Cardiac muscle cell (in vitro differentiated cells and primary cell): ENCODE measurements at places on chromosomes 12 and 14. TPM values are rescaled to one million over a fixed set of nuclear protein-coding genes. Genes with fewer than 3 reads are reported as not detected.

ERP27 gene
- not detected in 2 replicates for polyA plus RNA-seq

GRCh38 chr12:26918321-26919215, 19.2 kb downstream of the INTS13 start:
- peak; percentile 21 for DNase-seq

- no peak for DNase-seq
Measured at GRCh38 chr12:3670083-3670620, 82.8 kb downstream of the CRACR2A start.

DNA sequence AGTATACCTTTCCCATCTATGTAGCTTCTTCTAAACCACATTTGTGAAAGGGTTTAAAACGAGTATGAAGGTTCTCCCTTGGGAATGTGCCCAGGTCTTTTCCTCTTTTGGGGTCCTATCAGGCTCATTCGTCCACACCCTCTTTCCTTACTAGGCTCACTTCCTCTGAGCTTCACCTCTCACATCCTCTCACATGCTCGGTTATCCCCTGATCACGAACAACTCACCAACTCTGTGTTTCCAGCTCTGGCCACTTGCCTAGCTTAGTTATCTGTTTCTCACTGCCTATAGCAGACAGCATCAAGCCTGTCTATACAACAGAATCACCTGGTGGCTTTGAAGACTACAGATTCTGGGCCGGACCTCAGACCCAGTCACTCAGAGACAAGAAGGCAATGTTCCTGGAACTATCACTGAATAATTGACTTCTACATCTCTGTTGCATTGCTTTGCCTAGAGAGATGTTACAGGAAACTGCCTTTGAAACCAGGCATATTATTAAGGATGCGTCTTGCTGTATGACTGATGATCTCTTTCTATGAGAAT, 158.2 kb downstream of the FOXN3 start:
- no peak for DNase-seq

DNA sequence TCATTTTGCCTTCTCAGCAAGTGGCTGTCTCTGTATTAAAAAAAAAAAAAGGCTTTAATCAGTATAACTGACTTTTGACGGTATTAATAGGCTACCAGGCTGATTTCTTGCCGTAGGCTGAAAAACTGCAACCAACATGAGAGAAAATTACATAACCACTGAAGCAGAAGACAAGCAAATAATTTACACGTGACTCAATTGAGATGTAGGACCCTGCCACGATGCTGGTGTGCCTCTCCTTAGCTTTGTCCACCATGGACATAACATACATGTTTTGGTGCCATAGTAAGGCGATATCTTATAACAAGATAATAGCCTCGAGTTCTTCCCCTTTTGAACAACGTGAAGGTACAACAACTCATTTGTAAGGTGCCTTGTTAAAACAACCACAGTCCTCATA, 88.7 kb upstream of the GRIP1 start:
- no peak for DNase-seq

DNA sequence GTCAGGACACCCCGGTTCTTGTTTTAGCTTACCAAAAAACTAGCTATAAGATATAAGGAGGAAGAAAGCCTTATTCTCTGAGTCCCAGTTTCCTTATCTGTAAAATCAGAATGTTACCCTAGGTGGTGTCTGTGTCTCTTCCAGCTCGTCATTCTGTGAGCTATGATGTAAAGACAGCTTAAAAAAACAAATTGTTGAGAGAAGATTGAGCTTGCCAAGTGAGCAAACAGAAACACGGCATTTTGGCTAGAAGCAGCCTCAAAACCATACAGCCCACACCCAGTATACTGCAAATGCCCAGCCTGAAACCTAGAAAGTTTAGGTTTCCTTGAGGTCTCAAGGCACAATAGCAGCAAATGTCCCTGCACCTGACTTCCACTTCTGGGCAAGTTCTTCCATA, 151.4 kb downstream of the SSPN start:
- no peak for DNase-seq

GPR135 gene
- 1.7 and 4.0 TPM in 2 replicates for polyA plus RNA-seq

RNU4-1 gene
- polyA plus RNA-seq, result not detected in 2 replicates
